ENCODE measurements at places on chromosomes 5 and 9.

DNA sequence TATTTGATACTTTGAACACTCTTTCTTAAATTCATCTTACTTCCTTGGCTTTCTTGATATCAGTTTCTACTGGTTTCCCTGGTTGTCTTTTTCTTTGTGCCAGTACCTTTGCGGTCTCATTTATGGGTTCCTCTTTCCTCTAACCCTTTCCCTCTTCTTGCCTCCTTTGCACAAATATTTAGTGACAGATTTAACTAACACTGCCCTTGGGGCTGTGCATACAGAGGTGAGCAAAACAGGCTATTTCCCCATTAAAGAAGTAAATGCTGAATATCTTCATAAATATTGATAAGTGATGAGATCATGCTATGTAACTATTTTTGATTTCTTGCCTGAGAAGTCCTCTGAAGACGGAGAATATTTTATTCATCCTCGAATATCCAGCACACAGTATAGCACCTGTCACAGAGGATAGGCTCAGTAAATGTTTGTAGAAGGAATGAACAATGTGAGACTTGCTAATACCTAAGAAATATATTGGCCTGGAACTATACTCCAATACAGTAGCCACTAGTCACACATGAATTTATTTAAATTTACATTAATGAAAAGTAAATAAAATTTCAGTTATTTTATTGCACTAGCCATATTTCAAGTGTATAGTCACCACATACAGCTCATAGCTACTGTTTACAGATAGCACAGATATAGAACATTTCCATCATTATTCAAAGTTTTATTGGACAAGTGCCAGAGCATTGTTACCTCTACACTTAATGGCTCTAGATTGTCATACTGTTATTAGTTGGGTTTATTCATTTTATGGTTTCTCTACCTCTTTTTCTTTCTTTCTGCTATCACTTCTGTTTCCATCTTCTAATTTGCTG lies 90.4 kb downstream of the RIC1 start:
- no peak for DNase-seq

GRCh38 chr5:148939676-148940075 lies 113.3 kb downstream of the ADRB2 start:
- DNase-seq = no peak

DNA sequence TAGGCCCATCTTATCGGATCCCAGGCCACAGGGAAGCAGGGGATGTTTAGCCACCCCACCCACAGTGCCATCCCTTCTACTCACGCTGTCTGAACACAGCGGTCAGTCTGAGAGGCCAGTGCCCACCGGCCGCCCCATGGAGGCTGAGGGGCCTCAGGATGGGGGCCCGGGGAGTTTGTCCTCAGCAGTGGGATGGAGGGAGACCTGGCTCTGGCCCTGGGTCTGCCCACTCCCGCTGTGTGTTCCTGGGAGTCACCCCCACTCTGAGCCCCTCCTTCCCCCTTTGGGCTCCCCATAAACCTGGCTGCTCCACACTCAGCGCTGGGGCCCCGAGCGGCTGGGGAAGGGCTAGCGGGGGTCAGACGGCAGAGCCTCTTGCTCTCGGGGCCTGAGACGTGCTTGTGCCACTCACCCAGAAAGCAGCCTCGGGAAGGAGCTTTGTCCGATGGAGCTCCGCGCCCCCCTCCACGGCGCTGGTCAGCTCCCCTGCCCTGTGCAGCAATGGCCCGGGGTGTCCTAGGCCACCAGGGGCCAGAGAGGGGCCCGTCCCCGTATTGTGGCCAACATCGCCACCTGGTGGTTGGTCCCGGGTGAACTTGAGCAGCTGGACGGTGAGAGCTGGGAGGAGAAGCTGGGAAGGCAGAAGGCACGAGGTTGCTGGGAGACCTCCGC lies 10.9 kb upstream of the LAMC3 start:
- no peak for DNase-seq

- DNase-seq = no peak
Measured at GRCh38 chr9:4714266-4715016, 26.6 kb downstream of the AK3 start.

DNA sequence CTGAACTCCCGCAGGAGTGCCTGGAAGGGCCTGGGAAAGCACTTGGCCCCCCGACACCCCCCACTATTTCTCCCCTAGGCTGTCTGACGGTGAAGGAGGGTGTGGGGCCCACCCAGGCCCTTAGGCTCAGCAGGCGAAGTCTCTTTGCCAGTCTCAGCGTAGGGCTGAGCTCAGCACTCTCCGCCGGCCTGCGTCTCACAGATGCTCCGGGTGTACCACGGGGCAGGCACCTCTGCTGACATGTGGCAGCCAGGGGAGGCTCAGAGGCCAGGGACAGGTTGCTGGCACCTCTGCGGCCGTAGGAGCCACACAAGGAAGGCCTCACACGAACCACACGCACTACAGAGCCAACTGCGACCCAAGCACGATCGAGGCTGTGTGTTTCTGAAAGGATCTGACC lies 114.2 kb downstream of the VAV2 start:
- DNase-seq = no peak

DNA sequence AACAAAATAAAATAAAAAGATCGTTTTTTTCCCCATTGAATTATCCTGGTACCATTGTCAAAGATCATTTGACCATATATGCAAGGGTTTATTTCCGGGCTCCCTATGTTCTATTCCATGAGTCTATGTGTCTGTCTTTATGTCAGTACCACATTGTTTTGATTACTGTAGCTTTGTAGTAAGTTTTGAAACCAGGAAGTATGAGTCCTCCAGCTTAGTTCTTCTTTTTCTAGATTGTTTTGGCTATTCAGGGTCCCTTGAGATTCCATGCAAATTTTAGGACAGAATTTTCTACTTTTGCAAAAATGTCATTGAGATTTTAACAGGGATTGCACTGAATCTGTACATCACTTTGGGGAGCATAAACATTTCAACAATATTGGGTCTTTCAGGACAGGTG lies 18.7 kb upstream of the EEIG1 start:
- no peak for DNase-seq

DNA sequence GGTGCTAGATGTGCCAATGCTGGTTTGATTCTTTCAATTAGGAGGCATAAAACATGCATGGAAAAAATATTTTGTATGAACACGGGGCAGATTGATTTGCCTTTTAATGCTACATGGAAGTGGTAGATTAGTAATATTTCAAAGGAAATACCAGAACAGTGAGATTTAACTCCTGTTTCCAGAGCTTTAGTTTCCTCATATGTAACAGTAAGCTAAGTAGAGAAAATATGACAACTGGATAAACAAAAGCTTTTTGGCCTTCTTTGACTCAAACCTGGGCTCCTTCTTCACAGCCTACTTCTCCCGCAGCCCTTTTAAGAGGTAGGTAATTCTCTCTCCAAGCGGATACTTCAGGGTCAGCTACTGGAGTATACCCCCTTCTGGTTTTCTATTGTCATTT lies 254.2 kb upstream of the TRPC7 start:
- no peak for DNase-seq

DNA sequence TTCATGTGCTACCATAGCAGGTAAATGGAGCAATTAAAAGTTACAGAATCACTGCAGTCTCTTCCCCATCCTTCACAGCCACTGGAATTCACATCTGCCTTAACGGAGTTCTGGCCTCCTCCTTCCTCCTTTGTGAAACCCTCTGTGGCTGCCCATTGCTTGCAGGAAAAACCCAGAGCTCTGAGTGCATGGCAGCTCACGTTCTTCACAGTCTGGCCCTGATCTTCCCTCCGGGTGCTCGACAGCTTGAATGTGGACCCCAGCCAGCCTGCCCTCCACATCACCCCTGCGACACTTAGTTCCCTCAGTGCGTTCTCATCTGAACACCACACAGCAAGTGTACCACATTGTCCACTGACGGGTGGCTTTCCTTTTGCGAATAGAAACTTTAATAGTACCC lies 63.2 kb upstream of the RUFY1 start:
- no peak for DNase-seq

GRCh38 chr9:132214027-132214622 lies 52.3 kb downstream of the NTNG2 start:
- DNase-seq = no peak

DNA sequence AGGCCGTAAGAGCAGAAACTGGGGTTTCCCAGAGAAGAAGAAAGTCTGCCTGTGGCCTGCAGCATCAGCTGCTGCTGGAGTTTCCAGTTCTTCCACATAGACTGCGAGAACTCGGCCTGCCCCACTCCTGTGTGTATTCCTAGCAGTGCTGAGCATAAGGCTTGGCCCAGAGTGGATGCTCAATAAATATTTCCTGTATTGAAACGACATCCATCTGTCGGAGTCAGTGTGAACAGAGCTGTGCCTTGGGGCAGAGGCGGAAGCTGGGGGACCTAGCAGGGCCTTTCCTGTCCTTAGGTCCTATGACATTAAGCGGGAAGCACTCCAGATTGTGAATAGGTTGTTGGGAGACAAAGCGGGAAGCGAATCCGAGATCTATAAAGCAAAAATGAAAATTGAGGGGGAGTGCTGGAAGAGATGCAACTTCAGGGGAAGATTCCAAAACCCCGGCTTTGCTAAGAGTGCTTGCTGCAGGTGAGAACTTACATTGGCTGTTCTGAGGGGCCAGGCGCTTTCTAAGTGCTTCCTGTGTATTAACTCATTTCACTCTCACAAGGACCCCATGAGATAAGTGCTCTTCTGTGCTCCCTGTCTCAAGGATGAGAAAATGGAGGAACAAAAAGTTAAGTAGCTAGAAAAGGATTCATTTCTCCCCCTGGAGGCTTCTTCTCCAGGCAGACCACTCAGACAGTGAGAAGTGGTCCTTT lies 76.1 kb upstream of the CXCL14 start:
- no peak for DNase-seq

DNA sequence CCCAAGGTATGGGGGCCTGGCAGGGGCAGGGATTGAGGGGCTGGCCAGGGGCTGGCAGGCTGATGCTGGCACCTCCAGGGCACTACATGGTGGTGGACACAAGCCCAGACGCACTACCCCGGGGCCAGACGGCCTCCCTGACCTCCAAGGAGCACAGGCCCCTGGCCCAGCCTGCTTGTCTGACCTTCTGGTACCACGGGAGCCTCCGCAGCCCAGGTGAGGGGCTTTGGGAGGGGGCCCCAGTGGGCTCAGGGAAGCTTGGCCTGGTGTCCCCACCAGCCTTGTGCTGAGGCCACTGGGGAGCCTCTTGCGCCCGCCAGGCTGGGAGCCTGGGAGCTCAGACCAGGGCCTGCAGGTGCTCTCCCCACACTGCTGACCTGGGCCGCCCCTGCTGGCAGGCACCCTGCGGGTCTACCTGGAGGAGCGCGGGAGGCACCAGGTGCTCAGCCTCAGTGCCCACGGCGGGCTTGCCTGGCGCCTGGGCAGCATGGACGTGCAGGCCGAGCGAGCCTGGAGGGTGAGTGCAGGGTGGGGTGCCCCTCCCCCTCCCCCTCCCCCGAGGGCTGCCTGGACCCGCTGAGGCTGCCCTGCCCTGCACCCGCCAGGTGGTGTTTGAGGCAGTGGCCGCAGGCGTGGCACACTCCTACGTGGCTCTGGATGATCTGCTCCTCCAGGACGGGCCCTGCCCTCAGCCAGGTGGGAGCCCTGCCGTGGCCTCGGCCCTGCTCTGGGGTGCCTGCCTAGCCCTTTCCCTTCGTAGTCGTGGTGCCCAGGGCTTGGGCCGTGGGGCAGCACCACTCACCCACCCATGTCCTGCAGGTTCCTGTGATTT lies 5.7 kb downstream of the MAMDC4 start:
- DNase-seq = no peak

- DNase-seq = no peak
Measured at GRCh38 chr5:125463466-125464092, 717.1 kb upstream of the ZNF608 start.

GRCh38 chr5:110333384-110333783 lies 393.1 kb downstream of the TMEM232 start:
- no peak for DNase-seq
